Activated naive CD4-positive, alpha-beta T cell treated with anti-CD3 and anti-CD28 coated beads for 36 hours (primary cell): ENCODE measurements at places on chromosomes 12 and 14. TPM values are rescaled to one million over a fixed set of nuclear protein-coding genes. Genes with fewer than 3 reads are reported as not detected.

The DEGS2 gene
- 0.99 TPM for total RNA-seq

The LYZ gene
- not detected for total RNA-seq

The CLEC1B gene
- total RNA-seq, result not detected

The KIF5A gene
- 0.86 TPM for total RNA-seq
